ENCODE measurements at places on chromosomes 4 and X. TPM values are rescaled to one million over a fixed set of nuclear protein-coding genes. Genes with fewer than 3 reads are reported as not detected.

MTMR8 gene
- 1.1 TPM for total RNA-seq

PRSS12 gene
- total RNA-seq: 31.1 TPM

GYG2 gene
- total RNA-seq: 0.36 TPM

TMEM156 gene
- 3.8 TPM for total RNA-seq

UBE2A gene
- total RNA-seq: 33.2 TPM

FREM3 gene
- total RNA-seq: not detected

Measured in nasal cavity respiratory epithelium epithelial cell of viscerocranial mucosa (primary cell).